H7 (cell line): ENCODE measurements at places on chromosomes 1 and 21.

- DNase-seq = peak; percentile 26
These were observed 34.8 kb upstream of the MAN1C1 start for GRCh38 chr1:25581764-25582163.

DNA sequence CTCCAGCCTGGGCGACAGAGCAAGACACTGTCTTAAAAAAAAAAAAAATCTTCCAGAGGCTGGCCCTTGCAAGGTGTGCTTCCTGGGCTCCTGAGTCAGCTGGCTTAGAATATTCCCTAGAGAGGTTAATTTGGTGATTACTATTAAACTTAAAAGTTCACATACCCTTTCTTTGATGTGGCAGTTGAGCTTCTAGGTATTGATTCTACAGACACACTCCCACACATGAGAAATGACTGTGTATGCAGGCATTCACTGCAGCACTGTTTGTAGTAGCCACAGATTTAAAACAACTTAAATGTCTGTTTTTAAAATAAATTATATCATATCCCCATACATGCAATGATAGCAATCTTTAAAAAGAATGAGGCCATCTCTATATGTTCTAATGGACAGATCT, 93.4 kb downstream of the GDAP2 start:
- DNase-seq = no peak

DNA sequence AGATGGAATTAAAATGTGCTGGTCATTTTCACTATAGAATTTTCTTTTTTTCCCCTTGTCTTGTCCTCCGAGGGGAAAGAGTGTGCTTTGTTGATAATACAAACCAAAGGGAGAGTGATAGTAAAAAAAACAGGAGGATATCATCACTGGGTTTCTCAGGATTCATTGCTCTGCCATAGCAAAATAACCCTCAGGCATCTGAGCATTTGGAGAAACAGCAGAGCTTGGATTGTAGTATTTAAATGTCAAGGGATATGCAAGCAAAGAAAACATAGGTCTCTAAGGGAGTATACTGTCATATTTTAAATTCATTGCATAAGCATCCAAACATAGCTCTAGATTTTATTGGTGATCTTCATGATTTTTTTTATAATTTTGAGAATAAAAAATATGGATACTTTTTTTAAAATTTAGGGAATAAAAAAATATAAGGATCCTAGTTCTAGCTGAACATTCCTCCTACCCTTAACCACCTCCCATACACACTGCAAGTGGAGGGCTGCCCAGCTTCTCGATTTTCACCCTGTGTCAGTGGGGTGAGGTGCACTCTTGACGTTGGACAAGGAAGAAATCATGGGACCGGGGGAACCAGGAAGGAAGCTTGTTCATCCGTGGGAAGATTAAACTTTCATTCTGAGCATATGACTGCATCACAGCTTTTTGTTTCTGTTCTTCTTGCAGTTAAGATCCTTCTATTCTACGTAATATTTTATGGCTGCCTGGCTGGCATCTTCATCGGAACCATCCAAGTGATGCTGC, 4.4 kb downstream of the ATP1B1 start:
- no peak for DNase-seq

- DNase-seq = peak; percentile 59
These were observed 275.5 kb upstream of the FMN2 start for GRCh38 chr1:239816081-239816782.
